Left renal pelvis (tissue), 4 donors: ENCODE measurements at places on chromosomes 7 and 10.

DNA sequence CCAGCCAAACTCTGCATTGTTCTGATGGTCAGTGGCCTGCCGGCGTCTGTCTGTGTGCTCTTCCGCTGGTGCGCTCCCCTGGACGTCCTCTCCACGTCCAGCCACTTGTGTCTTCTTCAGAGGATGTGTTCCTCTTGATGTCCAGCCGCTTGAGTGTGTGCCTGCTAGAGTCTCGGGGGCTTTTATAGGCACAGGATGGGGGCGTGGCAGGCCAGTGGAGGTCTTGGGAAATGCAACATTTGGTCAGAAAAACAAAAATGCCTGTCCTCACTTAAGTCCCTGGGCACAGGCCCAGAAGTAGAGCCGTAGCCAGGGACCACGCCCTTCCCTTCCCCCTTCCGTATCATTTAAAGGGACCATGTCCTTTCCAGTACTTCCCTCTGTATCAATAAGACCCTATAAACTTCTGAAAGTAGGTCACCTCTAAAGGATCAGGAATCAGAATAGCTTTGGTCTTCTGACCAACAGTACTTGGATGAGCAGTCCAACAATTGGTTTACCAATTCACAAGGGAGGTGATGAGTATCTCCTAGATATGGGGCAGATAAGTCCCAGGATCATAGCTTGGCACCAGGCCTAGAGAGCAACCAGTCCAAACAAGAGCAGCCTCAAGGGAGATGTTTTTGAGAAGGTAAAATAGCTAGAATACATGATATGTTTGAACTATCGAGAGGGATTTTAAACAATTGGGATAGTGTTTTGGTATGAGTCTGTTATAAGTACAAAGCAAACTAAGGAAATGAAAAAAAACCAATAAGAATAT, 32.2 kb upstream of the PNLIPRP3 start:
- no peak for DNase-seq

DNA sequence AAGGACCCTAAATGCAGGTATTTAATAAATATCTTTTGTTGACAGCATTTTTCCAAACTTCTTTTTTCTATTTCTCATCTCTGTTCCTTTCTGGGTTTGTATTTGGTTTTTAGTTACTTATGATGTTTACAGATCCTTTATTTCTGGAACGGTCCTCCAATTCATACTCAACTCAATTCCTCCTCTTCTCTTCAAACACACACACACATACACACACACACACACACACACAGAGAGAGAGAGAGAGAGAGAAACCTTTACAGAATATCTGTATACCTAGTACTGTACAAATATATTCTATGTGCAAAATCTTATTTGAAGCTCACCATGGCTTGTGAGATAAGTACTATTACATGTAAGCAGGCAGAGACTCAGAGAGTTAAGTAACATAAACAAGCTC, 21.6 kb upstream of the GOT1 start:
- DNase-seq, result no peak

DNA sequence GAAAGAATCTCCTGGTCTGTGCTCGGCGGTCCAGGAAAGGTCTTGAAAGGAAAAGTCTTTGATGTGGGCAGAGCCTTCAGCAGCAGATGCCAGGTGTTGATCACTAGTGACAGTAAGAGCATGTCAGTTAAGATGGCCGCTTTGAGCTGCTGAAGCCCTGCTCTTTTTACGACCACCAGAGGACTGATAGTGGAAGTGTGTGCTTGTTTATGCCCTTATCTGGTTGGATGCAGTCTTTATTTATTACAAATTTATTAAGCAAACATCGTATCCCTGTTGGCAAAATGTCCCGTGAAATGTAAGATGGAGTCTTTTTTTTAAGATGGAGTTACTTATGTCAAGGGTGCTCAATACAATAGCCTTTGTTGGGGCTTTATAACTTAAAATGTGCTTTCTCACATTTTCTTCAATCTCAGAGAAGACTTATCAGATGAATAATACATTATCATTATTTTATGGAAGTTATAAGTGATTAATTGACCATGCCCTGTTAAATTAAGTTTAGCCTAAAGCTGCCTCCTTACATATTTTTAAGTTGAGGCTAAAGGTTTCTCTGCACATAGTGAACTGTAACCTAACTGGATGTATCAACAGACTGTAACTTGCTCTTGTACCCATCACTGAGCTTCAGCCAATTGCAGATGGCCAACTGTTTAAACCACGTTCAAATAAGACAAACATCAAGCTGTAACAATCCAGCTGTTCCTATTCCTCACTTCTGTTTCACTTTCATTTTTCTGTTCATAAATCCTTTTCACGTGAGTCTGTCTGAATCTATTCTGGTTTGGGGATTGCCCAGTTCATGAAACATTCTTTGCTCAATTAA, 97.4 kb upstream of the PIK3CG start:
- DNase-seq, result no peak

GRCh38 chr10:111116211-111116610, 39.4 kb downstream of the ADRA2A start:
- no peak for DNase-seq

- DNase-seq, result no peak
Observed at GRCh38 chr10:95730233-95730632, 25.7 kb upstream of the ENTPD1 start.

DNA sequence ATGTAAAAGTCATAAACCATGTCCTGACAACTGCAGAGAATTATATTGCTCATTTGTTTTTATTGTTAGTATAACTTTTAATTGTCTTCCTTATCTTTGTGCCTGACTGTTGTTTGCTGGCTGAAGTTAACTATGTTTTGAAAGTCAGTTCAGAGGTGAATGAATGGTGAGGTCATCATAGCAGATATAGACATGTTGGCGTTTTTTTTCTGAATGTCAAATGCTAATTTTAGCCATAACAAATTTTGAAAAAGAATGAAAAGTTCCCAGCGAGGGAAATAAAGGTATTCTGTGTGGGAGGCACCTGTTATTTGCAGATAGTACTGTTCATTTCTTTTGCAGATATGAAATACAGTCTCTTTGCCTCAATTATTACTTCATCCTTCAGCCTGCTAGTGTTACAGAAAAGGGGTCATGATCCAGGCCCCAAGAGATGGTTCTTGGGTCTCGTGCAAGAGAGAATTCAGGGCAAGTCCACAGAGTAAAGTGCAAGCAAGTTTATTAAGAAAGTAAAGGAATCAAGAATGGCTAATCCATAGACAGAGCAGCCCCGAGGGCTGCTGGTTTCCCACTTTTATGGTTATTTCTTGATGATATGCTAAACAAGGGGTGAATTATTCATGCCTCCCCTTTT, 96.5 kb downstream of the CAMK1D start:
- DNase-seq, result no peak

- no peak for DNase-seq
Observed at GRCh38 chr10:44990302-44990655, 10.4 kb upstream of the ZNF22 start.

- no peak for DNase-seq
Observed at GRCh38 chr7:132035517-132036362, 479.3 kb upstream of the PODXL start.

GRCh38 chr7:64884913-64885370, 18.1 kb upstream of the ZNF273 start:
- DNase-seq, result no peak
